DND-41 (cell line): ENCODE measurements at places on chromosomes 13 and 19.

DNA sequence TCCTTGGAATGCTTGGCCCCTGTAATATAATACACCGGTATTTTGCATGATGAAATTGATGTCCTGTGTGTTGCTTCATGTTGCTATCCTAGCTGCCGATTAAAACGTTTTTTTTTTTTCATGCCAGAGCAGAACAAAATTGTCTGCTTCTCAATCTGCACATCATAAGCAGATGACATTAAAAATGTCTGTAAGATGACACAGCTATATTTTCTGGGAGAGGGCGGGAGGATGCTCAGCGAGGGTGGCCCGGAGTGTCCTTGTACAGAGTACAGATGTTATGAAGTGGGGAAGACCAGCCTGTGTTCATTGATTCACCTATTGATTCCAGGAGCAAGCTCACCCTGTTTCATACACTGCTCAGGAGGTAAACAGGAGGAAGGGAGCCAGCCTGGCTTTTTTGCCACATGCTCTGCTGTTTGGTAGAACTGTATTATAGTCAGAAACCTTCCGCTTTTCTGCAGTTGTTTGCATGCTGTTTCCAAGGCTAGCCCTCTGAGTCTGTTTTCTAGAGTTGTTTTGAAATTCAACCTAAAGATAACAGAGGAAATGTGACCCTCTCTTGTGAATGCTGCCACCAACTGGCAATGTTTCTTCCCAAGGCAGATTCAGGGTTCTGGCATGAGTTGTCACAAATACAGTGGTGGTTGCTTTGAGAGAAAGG lies 4.7 kb upstream of the IRS2 start:
- peak; percentile 83 for DNase-seq

DNA sequence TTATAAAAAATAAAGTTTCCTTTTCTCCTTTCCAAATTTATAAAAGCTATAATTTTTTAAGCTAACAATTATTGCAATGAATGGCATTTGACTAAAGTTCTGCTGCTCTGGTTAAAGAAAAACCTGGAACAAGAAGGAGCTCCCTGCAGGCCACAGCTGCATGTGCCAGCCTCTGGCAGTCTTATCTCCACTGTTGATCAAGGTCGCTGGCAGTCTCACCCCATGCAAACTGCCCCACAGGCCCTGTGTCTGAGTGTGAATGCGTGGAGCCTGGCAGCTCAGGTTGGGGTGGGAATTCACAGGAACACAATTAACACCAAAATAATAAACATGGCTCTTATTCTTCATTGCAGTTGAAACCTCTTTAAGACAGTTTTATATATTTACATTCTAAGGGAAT lies 30.2 kb upstream of the FREM2 start:
- no peak for DNase-seq

GRCh38 chr13:100234524-100235136 lies 145.7 kb downstream of the PCCA start:
- no peak for DNase-seq

DNA sequence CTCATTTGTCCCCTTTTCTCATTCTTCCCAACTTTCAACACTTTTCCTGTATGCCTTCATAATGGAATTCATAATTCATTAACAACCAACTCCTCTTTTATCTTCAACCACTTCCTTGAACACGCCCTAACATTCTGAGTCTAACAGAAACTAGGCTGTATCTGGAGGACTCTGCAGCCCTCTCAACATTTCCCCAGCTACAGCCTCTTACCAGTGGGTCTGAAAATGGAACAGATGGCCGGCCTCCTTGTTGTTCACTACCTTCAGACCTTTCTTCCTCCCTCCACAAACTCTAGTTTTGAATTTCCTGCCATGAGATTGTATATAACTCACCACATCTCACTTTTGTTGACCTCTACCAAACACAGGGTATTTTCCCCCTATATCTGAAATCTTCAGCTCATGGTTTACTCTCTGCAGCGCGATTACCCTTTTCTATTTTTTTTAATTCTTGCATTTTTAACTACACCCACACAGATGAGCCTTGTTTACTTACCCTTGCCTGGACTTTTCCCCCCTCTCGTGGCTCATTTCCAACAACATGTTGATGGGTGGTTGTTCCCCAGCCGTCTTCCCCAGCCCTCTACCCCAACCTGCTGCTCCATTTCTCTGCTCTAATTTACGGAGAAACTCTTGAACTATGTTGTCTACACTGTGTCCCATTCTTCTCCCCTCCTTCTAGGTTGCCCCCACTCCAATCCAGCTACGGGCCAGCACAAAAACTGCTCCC lies 846 bp downstream of the ZNF790 start:
- peak; percentile 18 for DNase-seq

DNA sequence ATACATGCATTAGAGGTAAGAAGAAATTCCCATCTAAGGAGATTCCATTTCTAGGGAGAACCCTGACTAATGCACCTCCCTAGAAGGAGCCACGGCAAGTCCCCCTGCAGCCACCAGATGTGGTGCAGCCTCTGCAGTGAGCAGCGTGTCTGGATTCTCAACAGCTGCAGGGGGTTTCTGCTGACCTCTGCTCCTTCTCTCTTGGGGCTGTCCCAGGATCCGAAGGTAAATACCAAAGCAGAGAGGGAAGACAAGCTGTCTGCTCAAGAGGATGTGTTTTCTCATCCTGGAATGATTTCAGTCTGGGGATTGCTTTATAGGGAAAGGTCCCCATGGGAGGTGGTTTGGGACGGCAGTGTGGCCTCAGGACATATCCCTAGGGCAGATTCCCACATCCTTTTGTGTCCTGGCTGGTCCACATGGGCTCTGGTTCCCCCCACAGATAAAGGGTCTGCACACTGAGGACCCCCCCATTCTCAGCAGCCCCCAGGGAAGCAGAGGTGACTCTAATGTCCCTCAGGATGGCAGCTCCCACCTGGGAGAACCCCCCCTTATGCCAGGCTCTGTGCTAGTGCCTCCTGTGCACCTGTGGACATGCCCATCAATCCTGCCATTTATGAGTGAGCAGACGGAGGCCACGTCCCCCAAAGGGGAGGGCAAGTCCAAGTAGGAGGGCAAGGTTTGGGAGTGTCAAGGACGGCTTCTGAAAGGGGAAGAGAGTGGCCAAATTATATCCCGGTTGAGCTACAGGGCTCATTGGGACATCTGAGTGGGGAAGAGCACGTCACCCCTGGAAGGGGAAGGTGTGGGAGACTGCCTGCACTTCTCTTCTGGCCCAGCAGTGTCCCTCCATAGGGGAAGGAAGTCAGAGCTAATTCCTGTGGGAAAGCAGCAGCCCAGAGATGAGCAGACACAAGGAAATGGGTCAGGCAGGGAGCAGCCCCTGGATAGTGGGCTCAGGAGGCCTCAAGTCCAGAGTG lies 10.2 kb upstream of the OR10H5 start:
- DNase-seq: no peak

GRCh38 chr13:19601749-19602725 lies 31.4 kb upstream of the MPHOSPH8 start:
- no peak for DNase-seq

GRCh38 chr13:46961719-46962118 lies 64.9 kb upstream of the HTR2A start:
- no peak for DNase-seq

- no peak for DNase-seq
Observed at GRCh38 chr19:36111200-36111539, 227 bp downstream of the OVOL3 start.

- DNase-seq: no peak
Observed at GRCh38 chr19:5285955-5286354, 54.7 kb downstream of the PTPRS start.
